Activated CD4-positive, alpha-beta T cell treated with anti-CD3 and anti-CD28 coated beads, Interleukin-2, amount 50 U/mL, for 1 hour (primary cell): ENCODE measurements at places on chromosomes 1 and 21.

DNA sequence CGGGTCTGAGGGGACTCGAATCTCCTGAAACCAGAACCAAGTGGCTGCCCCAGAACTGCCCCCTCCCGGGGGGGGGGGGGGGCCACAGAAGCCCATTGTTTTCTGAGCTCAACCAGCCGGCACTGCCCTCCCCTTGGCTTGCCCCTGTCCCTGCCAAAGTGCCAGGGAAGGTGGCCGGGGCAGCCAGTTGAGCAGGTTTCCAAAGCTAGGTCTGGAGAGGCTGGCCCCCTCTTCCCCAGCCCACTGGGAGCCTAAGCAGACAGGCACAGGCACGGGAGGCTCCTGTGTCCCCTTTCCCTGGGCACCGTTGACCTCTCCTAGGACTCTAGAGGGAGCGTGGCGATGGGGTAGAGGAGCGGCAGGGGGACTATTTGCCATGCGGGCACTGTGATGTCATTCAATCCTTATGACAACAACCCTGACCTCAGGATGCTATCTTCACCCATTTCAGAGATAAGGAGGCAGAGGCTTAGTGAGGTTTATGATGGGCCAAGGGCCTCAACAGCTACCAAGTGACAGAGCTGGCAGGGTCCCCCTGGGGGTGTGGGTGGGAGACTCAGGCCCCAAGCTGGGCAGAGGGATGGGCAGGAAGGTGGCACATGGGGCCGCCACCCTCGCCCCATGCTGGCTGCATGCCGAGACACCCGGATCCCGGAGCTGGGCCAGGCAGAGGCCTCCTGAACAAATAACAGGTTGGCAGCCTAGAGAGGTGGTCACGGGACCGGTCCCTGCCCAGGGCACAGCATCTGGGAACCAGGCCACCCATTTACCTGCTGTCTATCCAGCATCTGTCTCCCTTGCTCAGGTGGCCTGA, 35.0 kb downstream of the RAP1GAP start:
- DNase-seq, result no peak

DNA sequence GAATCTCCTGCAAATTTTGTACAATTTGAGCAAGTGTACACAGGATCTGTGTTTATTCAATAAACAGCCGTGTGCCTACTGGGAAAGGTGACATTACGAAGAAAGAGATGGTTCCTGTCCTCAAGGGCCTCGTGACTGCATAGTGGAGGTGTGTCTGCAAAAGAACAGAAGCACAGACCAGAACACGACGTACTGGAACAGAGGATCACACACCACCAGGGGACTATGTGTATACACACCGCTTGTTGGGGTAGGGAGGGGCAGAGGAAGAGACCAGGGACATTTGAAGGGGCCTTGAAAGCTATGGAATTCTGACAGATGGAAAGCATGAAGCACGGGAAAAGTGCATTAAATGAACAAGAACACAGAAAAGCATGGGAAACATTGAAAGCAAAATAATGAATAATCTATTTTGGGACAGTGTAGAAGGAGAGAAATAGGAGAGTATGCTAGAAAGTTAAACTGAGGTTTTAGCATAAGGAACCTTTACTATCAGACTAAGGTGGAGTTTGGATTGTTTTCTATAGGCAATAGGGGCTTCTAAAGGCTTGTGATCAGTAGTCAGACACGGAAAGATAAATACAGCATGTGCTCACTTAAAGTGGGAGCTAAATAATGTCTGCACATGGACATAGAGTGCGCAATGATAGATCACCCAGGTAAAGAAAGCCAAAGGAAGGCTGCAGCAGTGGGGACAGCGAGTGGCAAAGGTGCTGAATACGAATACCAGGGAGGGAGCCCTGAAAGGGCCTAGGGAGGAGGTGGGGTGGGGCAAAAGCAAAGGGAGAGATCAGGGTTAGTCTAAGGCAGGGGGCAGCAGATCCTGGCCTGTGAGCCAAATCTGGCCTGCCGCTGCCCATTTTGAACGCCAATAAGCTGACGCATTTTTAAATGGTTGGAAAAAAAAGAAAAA, 11.0 kb downstream of the JAK1 start:
- no peak for DNase-seq

DNA sequence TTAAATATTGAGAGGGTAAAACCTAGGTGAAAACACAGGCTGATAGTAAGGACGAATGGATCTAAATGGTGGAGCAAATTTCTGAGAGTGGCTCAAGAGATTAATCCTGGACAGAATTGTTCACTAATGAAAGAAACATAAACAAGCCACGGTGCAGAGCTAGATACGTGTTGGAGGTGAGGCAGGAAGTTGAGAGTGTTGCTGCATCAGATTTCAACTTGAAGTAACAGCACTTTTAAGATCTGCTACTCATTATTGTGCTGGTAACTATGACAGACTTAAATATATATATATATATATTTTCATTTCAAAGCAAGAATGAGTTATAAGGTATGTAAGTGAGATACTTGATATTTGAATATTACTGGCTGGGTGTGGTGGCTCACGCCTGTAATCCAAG, 64.9 kb downstream of the PTGS2 start:
- DNase-seq, result no peak

DNA sequence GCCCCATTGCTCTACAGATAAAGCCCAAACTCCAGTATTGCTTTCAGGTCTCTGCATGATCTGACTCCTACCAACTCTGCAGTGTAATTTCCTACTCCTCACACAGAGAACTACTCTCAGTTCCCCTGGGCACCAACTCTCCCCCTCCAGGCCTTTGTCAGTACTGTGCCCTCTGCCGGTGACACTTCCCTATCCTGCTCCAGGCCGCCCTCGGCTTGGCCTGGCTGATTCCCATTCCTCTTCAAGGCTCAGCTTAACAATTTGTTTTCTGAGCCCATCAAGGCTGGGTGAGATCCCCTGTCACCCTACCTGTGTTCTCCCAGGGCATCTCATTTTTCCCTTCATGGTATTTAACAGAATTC, 2.6 kb downstream of the SLAMF8 start:
- no peak for DNase-seq

DNA sequence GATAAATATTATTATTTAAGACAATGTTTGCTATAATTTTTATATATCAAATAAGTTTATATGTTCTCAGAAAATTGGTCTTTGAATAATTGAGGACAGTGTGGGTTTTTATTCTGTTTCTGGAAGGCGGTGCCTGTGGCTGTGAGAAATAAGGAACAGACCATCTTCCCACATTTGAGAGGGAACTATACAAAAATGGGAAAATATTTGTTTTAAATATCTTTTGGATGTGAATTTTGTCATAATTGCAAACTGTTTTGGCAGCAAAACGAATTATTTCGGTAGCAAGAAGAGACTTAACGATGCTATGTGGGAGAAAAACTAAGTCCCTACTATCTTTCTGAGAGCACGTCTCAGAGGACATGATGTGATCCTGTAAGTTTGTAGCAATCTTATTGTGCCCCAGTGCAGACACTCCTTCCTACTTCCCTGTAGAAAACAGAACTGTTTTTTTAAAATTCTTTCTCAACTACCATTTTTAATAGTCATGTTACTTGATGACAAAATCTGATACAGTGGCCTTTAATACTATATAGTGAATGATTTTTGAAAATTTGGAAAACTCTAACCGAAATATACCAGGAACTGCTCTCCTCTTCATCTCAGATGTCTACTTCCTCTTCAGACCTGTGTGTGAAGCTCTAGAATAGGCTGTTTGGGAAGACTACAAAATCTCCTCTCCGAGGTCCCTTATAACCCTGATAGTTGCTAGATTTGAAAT, 25.4 kb downstream of the PTPRC start:
- no peak for DNase-seq

DNA sequence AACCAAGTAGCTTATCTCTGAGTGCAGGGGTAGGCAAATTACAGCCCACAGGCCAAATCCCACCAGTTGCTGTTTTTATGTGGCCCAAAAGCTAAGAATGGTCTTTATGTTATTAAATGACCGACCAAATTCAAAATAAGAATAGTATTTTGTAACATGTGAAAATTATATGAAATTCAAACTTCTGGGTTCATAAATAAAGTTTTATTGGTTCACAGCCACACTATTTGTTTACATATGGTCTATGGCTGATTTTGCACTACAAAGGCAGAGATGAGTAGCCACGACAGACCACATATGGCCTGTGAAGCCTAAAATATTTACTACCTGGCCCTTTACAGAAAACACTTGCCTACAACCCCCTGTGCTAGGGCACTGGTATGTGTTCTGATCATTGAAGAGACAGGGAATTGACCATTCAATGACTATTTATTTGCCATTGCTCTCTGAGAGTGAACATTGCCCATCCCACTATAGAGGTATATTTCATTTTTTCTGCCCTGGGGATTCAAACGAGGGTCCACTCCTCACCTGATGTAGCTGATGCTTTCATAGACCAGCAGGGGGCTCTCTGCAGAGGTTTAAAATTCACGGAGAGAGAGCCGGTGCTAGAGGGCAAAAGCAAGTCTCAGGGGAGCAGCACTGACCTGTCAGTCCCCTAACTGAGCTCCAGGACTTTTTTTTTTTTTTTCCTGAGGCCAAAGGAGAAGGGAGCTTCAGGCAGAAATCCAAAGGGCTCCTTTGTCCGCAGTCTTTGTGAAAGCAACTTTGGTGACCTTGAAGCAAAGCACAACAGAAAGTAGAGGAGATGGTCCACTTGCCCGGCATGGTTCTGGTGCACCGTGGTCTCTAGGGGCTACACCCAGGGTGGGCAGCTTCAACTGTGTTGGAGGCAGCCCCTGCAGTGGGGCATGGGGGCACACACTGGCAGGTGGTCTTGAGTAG, 7.3 kb upstream of the GNL2 start:
- DNase-seq, result peak; percentile 14

DNA sequence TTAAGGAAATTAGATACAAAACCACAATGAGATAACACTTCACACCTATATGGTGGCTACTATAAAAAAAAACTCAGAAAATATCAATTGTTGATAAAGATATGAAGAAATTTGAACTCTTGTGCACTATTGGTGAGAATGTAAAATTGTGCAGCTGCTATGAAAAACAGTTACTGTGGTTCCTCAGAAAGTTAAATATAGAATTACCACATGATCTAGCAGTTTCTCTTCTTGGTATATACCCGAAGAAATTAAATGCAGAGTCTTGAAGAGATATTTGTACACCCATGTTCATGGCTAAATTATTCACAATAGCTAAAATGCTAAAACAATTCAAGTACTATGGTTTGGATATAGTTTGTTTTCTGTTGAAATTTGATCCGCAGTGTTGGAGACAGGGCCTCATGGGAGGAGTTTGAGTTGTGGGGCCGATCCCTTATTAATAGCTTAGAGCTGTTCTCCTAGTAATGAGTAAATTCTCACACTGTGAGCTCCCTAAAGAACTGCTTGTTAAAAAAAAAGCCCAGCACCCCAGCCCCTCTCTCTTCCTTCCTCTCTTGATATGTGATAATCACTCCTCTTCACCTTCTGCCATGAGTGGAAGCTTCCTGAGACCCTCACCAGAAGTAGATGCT, 1412.1 kb downstream of the PLA2G4A start:
- DNase-seq, result no peak

- no peak for DNase-seq
Measured at GRCh38 chr1:167484726-167485502, 33.4 kb downstream of the CD247 start.
